Inflammatory macrophage treated with lipopolysaccharide for 1 hour (primary cell): ENCODE measurements at places on chromosomes 5 and 9.
A peak's percentile ranks its signal among the peaks of the same experiment; 100 is the strongest.

DNA sequence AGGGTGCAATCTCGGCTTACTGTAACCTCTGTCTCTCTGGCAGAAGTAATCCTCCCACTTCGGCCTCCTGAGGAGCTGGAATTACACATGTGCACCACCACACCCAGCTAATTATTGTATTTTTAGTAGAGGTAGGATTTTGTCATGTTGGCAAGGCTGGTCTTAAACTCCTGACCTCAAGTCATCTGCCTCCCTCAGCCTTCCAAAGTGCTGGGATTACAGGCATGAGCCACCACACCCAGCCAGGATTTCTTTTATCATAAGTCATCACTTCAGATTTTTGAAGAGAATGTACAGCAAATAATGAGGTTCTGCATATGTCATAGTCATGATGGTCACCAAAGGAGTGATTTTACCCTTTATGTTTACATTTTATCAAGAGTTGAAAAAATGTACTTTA is 108.1 kb downstream of the GCNT1 start:
- DNase-seq = no peak

DNA sequence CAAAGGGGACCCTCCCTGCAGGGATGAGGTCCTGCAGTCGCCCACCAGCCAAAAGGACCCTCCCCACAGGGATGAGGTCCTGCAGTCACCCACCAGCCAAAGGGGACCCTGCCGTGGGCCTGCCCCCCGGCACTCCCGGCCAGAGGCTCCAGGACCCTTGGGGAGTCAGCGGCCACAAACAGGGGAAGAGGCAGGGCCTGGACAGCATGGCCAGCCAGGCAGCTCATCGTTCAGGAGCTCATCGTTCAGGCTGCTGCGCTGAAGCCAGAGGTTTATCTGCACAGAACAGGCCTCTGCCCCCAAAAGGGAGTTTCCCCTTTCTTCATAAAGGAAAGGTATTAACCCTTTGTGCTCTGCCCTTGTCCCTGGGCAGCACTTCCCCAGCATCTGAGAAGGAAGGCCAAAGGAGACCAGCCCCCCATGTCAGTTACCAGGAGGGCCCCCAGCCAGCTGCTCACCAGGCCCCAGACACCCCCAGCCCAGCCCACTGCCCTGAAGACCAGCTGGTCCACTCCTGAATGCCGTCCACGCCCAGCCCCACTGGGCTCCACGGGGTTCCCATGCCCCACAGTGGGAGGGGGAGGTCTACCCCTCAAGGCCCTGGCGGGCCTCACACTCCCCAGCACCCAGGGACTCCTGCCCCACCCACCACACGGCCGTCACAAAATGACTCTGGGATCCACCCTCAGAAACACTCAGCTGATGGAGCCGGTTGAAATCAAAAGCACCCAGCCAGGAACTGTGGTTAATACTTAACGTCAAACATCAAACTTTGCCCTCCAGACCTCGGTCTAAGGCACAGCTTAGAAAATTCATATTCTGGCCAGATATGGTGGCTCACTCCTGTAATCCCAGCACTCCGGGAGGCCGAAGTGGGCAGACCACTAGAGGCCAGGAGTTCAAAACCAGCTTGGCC is 6.3 kb downstream of the SLC12A7 start:
- DNase-seq = peak; percentile 60

GRCh38 chr9:113531919-113532808 is 68.6 kb downstream of the RGS3 start:
- no peak for DNase-seq

- no peak for DNase-seq
These were observed 232.6 kb downstream of the MED10 start for GRCh38 chr5:6145616-6146237.

DNA sequence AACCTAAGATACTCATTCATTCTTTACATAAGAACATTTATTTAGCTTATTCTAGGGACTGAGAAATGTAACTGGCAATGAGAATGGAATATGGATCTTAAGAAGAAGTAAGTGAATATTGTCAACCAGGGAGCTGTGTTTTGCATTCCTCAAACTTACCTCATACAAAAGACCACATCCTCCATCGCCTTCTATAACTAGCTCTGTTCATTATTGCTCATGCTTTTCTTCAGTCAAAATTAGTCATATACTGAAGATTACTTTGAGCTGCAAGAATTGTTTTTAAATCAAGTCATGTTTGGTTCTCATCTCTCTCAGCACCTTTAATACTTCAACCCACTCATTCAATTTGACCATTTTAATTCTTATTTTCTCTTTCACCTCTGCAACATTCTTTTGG is 140.3 kb upstream of the RASA1 start:
- no peak for DNase-seq

GRCh38 chr5:169637085-169637548 is at the start of gene DOCK2:
DOCK2 (plus strand) TSS chr5:169637275; CDS start chr5:169637327, 52 bp downstream.
- peak; percentile 61 for DNase-seq

DNA sequence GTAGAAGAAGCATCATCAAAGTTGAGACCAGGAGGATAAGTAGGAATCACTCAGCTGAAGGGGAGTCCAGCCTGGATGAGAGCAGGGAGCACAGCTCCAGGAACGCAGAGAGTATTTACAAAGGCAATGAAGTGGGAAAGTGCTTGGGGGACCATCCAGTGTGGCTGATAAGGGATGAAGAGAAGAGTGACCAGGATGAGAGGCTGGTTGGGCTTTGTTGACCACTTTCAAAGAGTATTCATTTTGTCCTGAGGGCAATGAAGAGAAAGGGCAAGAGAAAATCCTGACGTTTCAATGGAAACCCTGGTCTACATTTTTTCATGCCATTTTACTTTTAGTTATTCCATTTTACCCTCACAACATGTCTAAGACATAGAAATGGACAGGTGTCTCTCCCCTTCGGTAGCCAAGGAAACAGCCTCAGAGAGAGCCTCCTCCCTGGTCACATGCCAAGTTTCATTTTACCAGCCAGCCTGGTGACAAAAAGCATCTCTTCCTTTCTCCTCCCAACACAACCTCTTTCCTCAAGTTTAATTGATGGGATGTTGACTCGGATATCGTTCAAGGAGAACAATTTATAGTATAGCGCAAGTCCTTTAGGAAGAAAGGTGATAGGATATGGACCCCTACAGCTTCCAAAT is 492.7 kb upstream of the CLINT1 start:
- DNase-seq = no peak

DNA sequence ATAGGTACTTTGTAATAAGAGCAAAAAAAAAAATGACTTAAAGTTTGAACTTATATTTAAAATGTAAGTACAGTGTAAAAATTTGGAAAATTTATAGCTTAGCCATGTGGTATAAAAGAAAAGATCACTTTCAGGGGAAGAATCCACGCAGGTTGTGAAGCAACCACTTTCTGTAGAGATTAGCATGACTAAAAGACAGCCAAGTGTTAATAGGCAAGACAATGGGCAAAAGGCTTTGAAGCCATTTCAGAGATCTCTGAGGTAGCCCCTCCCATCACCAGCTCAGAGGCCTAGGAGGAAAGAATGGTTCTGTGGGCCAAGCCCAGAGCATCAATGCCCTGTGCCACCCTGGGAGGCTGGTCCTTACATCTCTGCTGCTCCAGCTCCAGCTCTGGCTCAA is 346.3 kb upstream of the CHD1 start:
- no peak for DNase-seq
